ENCODE measurements at places on chromosomes 4 and X. TPM values are rescaled to one million over a fixed set of nuclear protein-coding genes. Genes with fewer than 3 reads are reported as not detected.

DNA sequence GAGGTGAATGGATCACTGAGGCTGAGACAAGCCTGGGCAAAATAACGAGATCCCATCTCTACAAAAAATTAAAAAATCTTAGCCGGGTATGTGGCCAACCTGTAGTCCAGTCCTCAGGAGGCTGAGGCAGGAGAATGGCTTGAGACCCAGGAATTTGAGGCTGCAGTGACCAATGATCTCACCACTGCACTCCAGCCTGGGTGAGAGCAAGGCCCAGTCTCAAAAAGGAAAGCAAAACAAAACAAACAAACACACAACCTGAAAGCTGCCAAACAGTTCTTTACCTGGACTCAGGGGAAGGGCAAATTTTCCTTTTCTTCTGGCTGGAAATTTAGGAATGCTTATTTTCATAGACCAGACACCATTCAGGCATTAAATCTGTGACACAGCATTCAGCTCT, 163.1 kb upstream of the FAT1 start:
- no peaks in the 10 kb centered on the region for H3K27me3 ChIP-seq
- no peak for DNase-seq
- H3K4me3 ChIP-seq = no peak overlapping the region
- H3K27ac ChIP-seq = no peak overlapping the region

- H3K4me3 ChIP-seq = no peak overlapping the region
- no peak for DNase-seq
- H3K4me1 ChIP-seq = no peaks in the 10 kb centered on the region
- no peaks in the 10 kb centered on the region for H3K36me3 ChIP-seq
These were observed 256.5 kb upstream of the FAT1 start for GRCh38 chr4:186979961-186980745.

DNA sequence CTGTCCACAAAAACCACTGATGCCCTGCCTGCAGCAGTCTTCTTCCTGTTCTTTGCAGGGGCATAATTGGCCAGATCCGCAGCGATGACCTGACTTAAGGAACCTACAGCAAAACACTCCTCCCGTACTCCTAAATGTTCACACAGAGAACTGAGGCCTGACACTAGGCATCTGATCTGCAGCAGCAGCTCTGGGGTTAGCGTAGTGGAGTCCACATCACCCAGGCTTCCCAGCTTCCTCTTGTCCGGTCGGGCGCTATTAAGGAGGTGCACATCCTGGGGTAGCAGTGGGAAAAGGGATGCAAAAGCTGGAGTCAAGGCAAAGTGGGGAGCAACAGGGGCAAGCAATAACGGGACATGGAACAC, 758 bp downstream of the SCFD2 start:
- DNase-seq = no peak
- no peaks in the 10 kb centered on the region for H3K27me3 ChIP-seq
- H3K4me1 ChIP-seq = peaks cover 39% of the 10 kb centered on the region

GRCh38 chr4:166042510-166043055, 169.5 kb downstream of the TLL1 start:
- no peaks in the 10 kb centered on the region for H3K4me1 ChIP-seq
- DNase-seq = no peak
- H3K27ac ChIP-seq = no peak overlapping the region
- no peaks in the 10 kb centered on the region for H3K27me3 ChIP-seq

DNA sequence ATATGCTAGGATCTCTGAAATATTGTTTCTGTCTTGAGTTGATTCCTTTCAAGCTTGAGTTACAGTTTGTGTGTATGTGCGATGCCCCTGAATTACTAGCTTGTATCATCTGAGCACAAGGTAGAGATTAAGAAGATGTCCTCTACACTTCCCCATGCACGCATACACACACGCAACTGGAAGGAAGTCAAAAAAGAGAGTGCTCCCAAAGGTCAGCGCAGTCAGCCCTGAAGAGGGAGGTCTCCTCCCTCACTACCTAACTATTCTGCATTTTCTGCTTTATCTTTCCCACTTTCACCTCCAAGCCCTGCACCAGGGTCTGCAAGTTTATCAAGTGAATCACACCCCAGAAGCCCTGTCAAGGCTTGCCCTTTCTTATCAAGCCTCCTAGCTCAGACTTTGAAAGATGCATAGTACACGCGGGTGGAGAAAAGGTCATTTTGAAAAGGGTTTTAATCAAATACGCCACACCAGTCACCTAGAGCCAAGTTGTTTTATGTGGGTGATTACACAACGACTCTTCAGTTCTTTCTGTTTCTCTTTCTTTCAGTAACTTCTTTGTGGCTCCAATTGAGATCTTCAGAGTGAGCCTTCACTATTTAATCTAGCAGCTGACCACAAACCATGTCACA, 127.7 kb downstream of the ASB9 start:
- no peaks in the 10 kb centered on the region for H3K4me1 ChIP-seq
- H3K27ac ChIP-seq = no peak overlapping the region
- H3K4me3 ChIP-seq = no peak overlapping the region
- H3K27me3 ChIP-seq = peaks cover 13% of the 10 kb centered on the region
- no peak for DNase-seq

DNA sequence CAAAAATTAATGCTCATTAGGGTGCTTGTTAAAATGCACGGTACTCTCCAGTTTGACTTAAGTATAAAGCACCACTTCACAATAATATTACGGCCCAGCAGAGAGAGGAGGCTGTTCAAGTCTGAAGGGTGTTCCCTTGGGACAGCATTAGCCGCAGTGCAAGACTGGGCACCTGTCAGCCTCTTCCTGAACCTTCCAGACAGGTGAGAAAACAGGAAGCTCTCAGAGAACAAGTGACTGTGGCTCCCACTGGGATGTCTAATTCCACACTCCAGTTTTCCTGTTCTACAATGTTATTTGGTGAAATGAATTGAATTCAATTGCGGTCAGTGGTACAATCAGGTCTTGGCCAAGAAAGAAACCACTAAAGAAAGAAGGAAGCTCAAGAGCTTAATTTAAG, 414.4 kb downstream of the SMARCA1 start:
- DNase-seq = no peak
- H3K4me3 ChIP-seq = no peak overlapping the region
- H3K27me3 ChIP-seq = no peaks in the 10 kb centered on the region
- H3K4me1 ChIP-seq = no peaks in the 10 kb centered on the region
- no peaks in the 10 kb centered on the region for H3K36me3 ChIP-seq

GRCh38 chr4:88908003-88908402, 149.0 kb downstream of the FAM13A start:
- H3K4me3 ChIP-seq = no peak overlapping the region
- peak; percentile 10 for DNase-seq
- H3K27ac ChIP-seq = no peak overlapping the region
- no peaks in the 10 kb centered on the region for H3K4me1 ChIP-seq
- H3K36me3 ChIP-seq = no peaks in the 10 kb centered on the region
- no peaks in the 10 kb centered on the region for H3K27me3 ChIP-seq

DNA sequence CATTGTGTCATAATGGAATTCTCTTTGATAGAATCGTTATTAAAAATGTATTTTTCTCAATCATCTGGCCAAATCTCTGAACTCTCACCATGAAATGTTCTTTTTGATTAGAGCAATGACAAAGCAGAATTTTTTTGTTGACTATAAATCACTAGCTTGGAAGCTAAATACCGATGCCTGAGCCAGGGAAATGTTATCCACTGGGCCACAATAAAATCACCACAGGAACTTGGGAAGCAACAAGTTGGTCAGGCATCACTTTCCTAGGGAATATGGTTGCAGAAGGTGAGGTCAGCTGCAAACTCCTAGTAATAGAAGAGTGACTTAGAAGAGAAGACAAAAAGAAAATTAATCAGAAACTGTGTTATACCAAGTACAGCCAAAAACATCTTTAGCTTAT, 60.6 kb upstream of the CFAP47 start:
- H3K4me3 ChIP-seq = no peak overlapping the region
- H3K27me3 ChIP-seq = no peaks in the 10 kb centered on the region
- no peaks in the 10 kb centered on the region for H3K4me1 ChIP-seq
- no peak overlapping the region for H3K27ac ChIP-seq

DNA sequence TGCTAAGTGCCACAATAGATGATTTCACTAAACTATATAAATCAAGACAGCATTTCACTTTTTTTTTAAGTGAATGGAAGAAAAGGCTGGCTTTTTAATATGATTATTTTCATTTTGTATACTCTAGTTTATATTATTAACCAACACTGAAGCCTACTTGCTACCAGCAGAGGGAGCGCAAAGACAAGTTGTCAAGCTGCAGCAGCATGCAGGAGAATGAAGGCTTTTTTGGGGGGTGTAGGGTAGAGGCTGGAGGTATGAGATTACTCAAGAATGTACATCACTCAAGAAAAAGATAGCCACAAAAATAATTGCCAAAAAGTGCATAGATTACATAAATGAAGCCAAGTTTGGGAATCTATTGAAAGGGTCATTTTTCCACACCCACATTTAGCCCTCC, 519.5 kb downstream of the FGF13 start:
- H3K27me3 ChIP-seq = peaks cover 4% of the 10 kb centered on the region
- H3K4me1 ChIP-seq = no peaks in the 10 kb centered on the region
- H3K27ac ChIP-seq = no peak overlapping the region

DNA sequence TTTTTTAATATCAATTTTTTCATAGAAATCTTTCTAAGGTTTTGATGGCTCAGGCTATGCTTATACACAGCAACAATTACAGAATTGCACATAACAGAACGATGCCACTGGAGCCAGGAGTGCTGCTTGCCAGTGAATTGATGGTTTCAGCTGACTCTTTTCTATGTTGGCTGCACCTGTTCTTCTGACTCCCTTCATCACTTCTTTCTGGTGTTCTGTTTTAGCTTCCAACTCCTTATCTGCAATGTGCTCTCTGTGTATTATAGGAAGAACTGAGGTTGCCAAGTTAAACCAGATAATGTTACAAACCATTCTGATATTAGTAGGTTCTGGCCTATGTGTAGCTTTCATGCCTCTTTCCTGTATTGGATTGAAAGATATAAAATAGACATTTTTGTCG, 11.6 kb upstream of the VEGFD start:
- H3K4me3 ChIP-seq = no peak overlapping the region
- no peak overlapping the region for H3K27ac ChIP-seq
- no peaks in the 10 kb centered on the region for H3K4me1 ChIP-seq
- DNase-seq = no peak
- H3K36me3 ChIP-seq = no peaks in the 10 kb centered on the region

The HTN3 gene
- not detected for total RNA-seq

The CLDN34 gene
- total RNA-seq = 0.25 TPM

The TLR2 gene
- total RNA-seq = 57.2 TPM

The USP17L19 gene
- not detected for total RNA-seq
